ENCODE measurements at places on chromosomes 7 and 10.

- DNase-seq, result no peak
These were observed 109.4 kb downstream of the ELFN1 start for GRCh38 chr7:1779445-1779844.

DNA sequence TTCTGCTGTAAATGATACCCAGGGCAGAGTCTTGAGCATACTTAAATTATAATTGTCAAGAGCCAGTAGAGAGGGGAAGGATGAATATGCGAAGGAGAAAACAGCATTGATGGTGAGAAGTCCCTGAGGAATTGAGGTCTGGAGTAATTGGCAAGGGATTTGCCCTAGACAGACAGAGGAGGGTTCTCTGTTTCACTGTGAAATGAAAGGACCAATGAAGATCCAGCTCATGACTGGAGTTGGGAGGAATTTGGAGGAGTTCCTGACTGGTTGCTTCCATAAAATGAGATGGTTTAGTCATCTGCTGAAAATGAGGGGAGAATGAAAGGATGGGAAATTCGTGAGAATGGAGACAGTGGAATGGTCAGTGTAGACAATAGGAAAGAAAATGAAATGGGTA lies 6.8 kb downstream of the PRPF18 start:
- no peak for DNase-seq

GRCh38 chr7:33128990-33129805 lies at the start of gene BBS9:
BBS9 (plus strand) TSS chr7:33129564; CDS start chr7:33146253, 16,689 bp downstream.
- DNase-seq, result peak; percentile 86

DNA sequence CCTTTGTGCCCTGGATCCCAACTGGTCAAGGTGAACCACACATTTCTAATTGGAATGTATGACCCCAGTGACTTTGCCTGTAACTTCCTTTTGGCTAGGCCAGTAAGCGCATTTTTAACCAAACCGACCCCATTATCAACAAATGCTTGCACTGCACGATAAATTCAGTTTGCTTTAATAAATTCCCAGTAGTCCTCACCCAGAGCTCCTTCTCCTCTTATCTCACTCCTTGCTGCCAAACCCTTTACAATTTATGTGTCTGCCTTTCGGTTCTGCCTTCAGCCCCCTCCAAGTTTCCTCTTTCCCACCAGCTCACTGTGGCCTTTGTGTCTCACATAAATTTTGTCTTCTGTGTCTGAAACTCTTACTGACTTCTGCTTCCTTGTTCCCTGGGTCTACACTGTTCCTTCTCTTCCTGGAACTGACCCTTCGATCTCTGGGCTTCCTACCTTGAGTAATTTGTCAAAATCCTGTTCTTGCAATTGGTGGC lies 59.0 kb downstream of the TBXAS1 start:
- no peak for DNase-seq

DNA sequence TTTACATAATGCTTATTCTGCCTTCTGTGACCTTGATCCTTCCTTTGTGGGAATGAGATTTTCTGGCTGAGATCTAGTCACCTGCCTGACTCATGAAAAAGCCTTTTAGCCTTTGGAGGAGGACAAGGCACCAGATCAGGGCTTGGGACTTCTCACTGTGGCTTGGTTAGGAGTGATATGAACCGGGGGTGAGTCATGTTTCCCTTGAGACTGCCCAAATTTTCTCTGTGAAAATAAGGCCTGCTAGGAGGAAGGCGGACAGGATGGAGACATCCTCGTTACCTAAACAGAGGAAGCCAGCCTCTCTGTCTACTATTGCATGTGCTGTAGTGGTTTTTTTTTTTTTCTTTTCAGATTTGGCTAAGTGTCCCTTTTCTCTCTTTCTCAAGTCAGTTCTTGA lies 57.8 kb downstream of the EVX1 start:
- DNase-seq, result no peak

- DNase-seq, result no peak
These were observed 21.0 kb downstream of the ACTA2 start for GRCh38 chr10:88931548-88931947.

- DNase-seq, result no peak
These were observed 108.2 kb upstream of the PCBD1 start for GRCh38 chr10:70996549-70996948.

DNA sequence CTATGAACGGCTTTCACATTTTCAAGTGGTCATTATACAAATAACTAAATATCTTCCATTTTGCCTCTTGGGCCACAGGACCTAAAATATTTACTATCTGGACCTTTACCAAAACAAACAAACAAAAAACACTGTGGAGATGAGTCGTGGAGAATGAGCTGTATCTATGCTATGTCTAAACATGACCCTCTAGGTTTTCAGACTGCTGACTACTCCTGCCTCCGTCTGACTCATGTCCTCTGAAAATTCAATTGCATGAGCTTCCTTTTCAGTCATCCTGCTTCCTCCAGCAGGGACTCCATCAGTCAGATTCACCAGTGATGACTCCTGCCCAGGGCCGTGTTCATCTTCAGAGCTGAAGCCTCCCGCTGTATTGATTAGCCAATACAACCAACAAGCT lies 96.8 kb downstream of the COL28A1 start:
- no peak for DNase-seq

DNA sequence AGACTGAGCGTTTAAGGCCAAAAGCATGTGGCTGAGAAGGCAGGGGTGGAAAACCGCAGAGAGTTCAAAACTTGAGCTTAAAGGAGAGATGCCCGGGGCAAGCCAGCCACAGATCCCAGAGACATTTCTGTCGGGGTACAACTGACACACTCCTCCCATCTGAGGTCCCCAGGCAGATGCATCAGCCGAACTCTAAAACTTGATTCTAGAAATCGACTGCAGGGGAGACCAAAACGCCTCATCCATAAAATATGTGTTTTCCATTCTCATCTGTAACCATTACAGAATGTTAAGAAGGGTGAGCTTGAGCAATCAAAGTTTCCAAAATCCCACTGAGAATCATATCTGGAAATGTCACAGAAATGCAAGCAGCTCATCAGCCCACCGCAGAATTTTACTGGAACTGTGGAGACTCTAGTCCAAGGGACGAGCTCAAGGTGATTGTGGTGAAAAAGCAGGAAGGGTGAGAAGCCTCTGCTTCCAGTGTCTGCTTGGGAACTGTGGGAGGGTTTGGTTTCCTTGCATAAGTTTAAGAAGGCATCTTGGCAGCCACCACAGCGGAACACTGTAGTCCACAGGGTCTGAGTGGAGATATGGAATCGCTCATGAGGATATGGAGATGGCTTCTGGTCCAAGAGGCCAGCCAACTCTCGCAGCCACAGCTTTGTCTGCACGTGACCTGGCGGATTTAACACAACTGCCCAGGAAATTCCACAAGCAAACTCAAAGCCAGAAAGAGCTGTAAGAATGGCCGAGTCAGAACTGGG lies 249.2 kb downstream of the SFMBT2 start:
- DNase-seq, result no peak

DNA sequence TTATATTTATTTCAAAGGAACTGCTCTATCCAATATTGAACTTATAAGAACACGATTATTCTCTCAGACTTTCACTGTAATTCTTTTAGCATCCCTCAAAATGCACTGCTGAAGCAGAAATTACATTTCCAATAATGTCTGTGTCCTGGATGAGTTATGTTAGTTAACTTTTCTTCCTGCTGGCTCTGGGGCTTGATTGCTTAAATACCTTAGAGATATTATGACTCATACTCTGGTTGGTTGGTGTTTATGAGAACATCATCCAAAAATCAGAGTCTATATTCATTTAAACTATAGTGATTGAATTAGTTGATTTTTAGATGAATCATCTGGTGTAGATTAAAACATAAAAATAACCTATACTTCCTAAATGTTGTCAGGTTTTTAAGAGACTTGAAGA lies 246.3 kb upstream of the VWC2 start:
- DNase-seq, result no peak

DNA sequence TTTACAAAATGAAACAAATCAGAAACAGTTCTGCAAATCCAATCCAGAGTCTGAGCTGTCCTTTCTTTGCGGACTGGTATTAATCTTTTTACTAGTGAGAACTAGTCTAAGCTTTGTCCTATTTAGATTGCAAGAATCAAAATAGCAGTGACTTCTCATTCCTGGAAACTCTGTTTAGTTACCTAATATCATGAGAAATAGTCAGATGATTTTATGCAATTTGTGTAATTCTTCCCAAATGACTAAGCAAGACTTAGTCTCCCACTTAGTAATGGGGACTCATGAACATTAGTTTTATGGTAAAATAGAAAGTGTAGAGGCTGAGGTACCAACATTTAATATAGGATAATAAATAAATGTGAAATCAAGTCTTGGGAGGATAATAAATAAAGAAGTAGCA lies 341.3 kb downstream of the DNAJB9 start:
- no peak for DNase-seq

DNA sequence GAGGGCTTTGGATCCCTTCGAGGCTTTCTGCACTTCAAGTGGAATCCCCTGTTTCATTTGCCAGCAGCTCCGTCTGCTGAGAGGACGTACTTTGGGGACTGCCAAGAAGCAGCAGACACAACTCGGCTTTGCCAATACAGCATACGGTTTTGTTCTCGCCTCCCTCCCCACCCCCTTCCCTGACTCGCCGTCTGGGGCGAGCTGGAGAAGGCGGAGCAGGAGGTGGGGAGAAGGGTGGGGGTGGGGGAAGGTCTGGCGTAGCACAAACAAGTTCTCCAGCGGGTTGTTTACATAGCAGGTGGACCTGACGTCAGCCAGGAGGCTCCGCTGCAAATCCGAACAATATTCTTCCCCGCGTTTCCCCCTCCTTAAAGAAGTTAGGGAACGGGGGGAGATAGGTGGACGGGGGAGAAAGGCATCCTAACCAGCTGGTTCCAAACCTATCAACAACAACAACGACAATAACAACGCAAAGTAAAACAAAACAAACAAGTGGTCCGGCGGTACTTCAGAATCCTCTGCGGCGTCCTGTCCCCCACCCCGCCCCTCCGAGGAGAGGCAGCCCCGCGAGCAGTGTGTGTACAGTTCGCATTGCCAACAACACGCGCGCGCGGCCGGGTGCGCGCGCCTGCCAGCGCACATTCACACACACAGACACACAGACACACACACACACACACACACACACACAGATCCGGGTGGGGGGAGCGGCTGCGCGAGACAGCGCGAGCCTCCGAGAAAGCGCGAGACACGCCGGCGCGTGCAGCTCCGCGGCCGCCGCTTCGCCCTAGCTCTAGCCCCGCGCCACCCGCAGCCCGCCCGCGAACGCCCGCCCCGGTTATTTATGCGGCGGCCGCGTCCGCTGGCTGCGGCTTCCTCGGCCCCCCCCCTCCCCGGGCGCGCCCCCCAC lies 167.0 kb upstream of the PPP1R3A start:
- no peak for DNase-seq

GRCh38 chr10:101063548-101064414 lies 2.0 kb downstream of the KAZALD1 start:
- DNase-seq, result no peak

- no peak for DNase-seq
These were observed 5.7 kb downstream of the HIP1 start for GRCh38 chr7:75732764-75733630.

DNA sequence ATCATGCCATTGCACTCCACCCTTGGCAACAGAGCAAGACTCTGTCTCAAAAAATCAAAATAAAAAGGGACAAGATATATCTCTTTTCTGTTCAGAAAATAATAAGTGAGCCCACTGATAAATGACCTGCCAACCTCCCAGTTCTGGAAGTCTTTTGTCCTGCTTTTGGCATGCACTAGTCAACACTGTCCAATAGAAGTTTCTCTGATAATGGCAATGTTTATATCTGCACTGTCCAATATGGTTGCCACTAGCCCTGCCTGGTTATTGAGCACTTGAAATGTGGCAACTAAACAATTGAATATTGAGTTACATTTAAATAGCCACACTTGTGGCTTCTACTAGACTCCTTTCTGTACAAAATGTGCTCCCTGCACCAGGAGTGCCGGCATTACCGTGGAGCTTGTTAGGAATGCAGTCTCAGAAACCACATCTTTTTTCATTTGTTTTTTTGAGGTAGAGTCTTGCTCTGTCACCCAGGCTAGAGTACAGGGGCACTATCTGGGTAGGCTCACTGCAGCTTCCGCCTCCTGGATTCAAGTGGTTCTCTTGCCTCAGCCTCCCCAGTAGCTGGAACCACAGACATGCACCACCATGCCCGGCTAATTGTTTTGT lies 229.7 kb downstream of the CACNB2 start:
- no peak for DNase-seq

GRCh38 chr10:98269435-98269912 lies 1.5 kb upstream of the LOXL4 start:
- DNase-seq, result no peak

- no peak for DNase-seq
These were observed 107.7 kb upstream of the BTBD16 start for GRCh38 chr10:122163174-122164022.

DNA sequence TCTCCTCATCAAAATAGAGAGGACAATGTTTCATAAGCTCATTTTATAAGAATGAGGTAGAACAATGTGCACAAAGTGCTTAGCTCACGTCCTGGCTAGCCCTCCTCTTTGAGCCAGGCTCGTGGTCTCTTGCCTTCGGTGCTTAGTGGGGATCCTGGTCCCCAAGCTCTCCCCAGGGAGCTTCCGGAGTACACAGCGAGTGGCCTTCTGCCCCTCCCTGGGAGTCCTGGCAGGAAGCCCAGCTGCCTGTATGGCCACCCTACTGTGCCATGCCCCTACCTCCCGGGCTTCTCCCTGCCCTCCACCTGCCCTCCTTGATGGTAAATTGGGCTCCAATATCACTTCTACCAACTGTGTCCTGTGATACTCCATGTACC lies 868 bp downstream of the MYO1G start:
- no peak for DNase-seq

DNA sequence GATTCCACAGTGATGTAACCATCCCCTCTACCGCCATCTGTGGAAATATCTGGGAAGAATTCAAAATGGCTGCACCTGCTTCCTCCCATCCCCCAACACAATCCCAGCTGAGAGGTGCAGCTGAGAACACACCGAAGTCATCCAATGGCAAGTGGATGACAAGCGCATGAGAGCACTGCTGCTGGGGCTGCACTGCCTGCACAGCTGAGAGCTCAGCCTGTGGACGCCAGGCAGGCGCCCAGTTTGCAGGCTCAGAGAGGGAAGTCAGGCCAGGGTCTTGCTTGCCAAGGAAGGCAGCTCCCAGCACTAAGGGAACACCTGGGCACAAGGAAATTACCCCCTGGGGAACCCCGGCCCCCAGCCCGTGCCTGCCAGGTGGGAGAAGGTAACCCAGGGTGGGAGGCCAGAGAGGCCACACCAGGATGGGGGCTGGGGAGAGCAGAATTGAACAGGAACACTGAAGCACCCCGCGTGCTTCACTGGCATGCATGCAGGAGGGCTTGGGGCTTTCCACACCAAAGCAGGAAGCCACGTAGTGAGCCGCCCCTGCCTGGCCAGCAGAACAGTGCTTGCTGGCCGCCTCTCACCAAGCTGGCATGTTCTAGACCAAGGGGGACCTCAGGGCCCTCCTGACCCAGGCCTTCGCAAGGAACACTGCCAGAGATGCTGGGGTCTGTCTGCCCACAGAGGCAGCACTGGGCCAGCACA lies 46.2 kb downstream of the FAM53B start:
- DNase-seq, result no peak

- DNase-seq, result no peak
These were observed 128.5 kb downstream of the ANKRD7 start for GRCh38 chr7:118352867-118353453.

Data from CD4-positive, alpha-beta T cell (primary cell).